ENCODE measurements at places on chromosomes 7 and 10.
A peak's percentile ranks its signal among the peaks of the same experiment; 100 is the strongest.

- no peaks in the 10 kb centered on the region for H3K36me3 ChIP-seq
- H3K4me1 ChIP-seq = peaks cover 10% of the 10 kb centered on the region
- DNase-seq = no peak
- H3K27ac ChIP-seq = no peak overlapping the region
Observed at GRCh38 chr7:137846549-137846826, 286 bp downstream of the DGKI start.

DNA sequence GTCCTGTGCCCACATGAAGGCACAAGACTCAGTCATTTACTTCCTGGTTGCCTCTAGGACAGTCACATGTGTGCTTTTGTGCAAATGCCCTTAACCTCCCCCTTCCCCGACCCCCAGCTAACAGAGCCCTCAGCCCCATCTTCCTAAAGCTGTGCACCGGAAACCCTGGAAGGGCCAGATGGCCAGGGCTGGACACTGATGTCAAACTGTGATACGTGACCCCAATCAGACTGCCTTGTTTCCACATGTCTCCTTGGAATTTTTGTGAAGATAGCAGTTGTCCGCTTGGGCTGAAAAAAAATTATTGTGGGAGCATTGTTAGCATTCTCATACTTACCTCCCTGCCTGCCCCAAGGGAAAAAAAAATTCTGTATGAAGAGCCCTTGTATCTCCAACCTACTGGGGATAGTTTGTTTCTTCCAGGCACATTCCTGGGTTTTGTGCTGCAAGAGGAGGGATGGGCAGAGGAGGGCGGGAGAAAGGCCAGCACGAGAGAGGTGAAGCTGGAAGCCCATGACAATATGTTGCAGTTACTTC, 17.0 kb upstream of the ADAM12 start:
- H3K36me3 ChIP-seq = no peaks in the 10 kb centered on the region
- no peak overlapping the region for H3K27ac ChIP-seq
- no peaks in the 10 kb centered on the region for H3K27me3 ChIP-seq

GRCh38 chr7:77439572-77439971, 23.4 kb upstream of the GSAP start:
- no peak overlapping the region for H3K4me3 ChIP-seq
- H3K27ac ChIP-seq = no peak overlapping the region
- no peaks in the 10 kb centered on the region for H3K36me3 ChIP-seq
- H3K27me3 ChIP-seq = no peaks in the 10 kb centered on the region
- peaks cover 8% of the 10 kb centered on the region for H3K4me1 ChIP-seq
- peak; percentile 73 for DNase-seq

DNA sequence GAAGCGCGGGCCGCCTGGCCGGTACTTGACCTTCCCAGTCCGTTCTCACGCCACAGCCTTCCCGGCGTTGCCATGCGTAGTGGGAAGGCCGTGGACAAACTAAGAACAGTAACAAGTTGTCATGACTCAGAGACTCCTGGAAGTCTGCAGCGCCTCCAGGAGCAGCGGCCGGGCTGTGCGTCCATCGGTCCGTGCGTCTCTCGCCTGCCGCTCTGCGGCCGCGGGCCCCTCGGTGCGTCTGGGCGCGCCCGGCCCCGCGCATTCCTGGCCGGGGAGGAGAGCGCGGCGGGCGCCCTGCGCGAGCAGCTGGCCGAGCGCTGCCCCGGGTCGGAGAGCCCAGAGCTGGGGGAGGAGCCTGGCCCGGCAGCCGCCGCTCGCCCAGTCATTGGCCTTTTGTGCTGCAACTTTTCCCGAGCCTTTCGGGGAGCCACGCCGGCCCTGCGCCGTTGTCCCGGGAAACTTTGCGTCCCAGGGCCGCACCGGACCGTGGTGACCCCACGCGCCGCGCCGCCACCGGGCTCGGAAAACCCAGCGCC, 123.7 kb downstream of the TACC2 start:
- peaks cover 26% of the 10 kb centered on the region for H3K4me1 ChIP-seq
- H3K27me3 ChIP-seq = no peaks in the 10 kb centered on the region
- H3K36me3 ChIP-seq = no peaks in the 10 kb centered on the region
- H3K4me3 ChIP-seq = peak overlapping the region; percentile 63

All from upper lobe of right lung (tissue), 1 donor.